Activated CD4-positive, alpha-beta T cell treated with anti-CD3 and anti-CD28 coated beads, Interleukin-2, amount 50 U/mL, for 24 hours (primary cell): ENCODE measurements at places on chromosomes 5 and 9.
A peak's percentile ranks its signal among the peaks of the same experiment; 100 is the strongest.

- DNase-seq = no peak
Measured at GRCh38 chr9:13128266-13128860, 151.1 kb downstream of the MPDZ start.

DNA sequence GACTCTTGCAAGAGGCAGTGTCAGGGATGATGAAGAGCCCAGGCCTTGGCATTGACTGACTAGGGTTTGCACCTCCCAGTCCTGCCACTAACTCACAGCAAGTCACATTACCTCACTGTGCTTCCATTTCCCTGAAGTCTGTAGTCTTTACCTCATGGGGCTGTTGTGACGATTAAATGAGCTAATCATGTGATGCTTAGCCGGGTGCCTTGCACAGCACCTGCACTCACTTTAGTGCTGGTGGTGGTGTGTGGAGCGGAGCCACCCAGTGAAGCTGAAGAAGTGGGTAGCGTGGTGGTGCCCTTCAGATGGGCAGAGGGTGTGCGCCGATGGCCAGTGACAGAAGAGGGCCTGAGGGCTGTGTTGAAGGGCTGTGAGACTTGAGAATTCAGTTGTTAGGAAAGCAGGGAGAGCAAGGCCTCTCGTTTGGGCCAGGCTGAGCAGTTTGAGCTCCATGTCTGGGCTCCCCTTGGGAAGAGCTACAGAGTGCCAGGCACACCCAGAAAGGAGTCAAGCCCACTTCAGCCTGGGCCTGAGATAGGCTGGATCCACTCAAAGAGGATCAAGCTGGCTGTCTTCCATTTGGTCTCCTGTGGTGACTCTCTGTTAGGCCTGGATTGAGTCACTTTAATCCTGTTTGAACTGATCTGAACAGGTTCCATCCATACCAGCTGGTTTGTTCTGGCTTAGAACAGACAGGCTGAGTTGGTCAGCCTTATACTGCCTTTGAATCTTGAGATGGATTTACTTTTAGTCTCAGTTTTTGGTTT lies 42.5 kb downstream of the RALGPS1 start:
- DNase-seq = no peak

- no peak for DNase-seq
Measured at GRCh38 chr5:74623006-74623611, 17.4 kb downstream of the ENC1 start.

GRCh38 chr5:12570688-12571087 lies 666.4 kb upstream of the CTNND2 start:
- DNase-seq = no peak

DNA sequence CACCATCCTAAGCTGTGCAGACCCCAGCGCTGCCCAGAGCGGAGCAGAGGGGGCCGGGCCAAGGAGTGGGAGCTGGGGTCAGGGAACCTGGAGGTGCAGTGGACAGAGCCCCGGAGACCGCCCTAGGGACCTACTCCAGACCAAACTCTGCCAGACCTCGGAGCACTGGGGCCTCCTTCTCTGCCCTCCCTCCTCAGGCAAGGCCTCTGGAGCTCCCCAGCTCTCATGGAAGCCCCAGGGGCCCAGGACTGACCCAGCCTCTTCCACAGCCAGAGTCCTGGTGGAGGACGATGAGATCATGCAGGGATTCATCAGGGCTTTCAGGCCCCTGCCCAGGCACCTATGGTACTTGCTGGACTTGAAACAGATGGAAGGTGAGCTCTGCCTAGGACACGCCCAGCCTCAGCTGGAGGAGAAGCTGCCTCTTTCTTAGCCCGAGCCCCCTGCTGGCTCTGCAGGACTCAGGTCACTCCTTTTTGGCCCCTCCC lies 3.6 kb downstream of the PAEP start:
- DNase-seq = no peak

DNA sequence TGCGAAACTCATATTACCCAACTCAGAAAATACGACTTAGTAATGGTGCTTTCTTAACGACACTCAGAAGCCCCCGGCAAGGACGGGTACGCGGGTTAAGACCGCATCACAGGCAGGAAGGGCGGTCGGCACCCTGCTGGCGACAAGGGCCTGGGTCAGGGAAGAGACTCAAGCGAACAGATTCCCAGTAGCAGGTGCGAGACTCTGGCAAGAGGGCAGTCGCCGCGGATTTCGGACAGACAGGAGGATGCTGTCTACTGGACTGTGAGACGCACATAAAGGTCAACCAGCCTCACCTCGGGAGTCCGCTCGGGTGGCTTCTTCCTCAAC lies 398 bp downstream of the RAPGEF6 start:
- peak; percentile 33 for DNase-seq

DNA sequence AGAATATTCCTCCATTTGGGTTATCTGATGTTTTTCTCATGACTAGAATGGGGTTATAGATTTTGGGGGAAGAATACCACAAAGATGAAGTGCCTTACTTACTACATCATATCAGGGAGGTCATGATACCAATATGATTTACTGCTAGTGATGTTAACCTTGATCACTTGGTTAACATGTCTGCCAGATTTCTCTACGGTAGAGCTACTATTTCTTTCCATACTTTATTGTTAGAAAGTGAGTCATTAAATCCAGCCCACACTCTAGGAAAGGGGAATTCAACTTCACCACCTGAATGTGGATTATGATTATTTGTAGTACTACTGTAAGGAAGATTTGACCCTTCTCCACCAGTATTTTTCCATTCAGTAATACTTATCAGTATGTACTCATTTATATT lies 64.7 kb downstream of the UBE2R2 start:
- no peak for DNase-seq

GRCh38 chr9:126561582-126561981 lies 52.1 kb upstream of the LMX1B start:
- no peak for DNase-seq

DNA sequence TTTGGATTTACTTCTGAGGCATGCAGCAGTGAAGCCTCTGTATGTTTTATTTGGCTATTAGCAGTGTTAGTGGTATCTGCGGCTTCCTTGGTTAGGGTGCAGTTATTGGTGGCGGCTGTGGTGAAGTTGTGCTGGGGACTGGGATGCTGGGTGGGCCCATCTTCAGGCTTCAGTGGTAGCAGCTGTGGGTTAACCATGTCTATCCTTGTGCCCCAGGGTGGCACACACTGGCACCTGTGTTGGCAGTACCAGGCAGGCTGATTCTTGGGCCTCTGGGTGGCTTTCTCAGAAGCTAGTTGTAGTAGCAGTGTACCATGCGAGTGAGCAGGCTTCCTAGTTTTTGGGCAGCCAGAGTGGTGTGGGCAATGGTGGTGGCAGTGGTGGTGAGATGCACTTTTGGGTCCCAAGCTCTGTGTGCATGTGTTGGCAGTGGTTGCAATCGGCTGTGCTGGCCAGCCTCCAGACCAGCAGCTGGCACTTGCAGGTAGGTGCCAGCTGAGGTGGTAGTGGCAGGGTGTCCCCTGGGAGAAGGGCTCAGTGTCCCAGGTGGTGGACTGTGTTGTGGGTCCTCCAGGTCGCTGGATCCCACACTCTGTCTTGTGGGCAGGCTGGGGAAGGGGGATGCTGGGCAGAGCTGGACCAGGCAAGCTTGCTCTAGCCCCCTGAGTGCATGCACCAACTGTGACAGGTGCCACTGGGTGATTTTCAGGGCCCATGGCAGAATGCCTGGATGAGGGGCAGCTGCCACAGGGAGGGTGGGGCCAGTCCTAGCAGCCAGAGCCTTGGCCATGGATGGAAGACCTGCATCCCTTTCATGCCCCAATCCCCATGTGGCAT lies 13.6 kb downstream of the AHRR start:
- no peak for DNase-seq

- DNase-seq = no peak
Measured at GRCh38 chr5:19616701-19617215, 371.2 kb downstream of the CDH18 start.

GRCh38 chr9:126055381-126055985 lies 271.1 kb upstream of the MVB12B start:
- no peak for DNase-seq

GRCh38 chr9:111114486-111114885 lies 76.2 kb upstream of the LPAR1 start:
- DNase-seq = no peak

- DNase-seq = no peak
Measured at GRCh38 chr9:103364753-103365152, 369.6 kb downstream of the CYLC2 start.

DNA sequence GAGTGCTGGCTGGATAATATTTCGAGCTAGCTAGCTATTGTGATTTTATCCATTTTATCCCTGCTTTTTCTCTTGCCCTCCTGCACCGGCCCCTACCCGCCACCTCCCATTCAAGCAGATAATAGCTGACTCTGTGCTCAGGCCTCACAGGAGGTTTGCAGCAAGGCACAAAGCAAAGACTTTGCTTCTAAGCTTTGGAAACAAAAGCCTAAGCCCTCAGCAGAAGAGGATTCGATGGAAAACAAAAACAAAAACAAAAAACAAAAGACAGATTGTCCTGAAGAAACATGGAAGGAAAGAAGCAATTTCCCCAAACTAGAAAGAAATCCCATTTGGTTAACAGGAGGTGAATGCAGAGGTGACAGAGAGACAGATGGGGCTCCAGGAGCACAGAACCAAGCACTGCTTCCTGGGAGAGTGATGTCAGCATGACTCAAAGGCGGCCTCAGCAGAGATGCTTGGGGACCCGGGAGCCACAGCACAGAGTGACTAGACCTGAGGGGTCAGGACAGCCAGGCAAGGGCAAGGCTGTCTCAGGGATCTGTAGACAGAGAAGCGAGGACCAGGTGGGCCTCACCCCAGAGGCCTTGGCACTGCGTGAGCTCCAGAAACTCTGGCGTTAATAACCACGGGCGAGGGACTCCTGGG lies 28.4 kb downstream of the MTX3 start:
- DNase-seq = no peak

- no peak for DNase-seq
Measured at GRCh38 chr9:38106488-38106887, 37.5 kb upstream of the SHB start.

DNA sequence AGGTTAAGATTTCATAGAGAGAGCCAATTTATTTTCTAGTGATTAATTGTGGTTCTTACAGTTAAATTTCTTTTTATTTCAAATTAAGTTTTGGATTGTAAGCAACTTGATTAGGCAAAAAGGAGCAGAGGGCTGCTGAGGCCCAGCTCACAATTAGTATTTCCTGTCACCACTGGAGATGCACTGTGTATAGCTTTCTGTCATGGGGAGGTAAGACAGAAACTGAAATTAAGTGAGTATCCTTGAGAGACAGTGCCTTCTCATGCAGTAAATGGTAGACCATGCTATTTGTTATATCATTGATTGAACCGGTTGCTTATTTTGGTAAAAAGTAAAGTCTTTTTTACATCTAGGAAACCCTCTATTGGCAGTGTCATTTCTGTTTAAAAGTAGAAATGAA lies 190.7 kb downstream of the CCDC171 start:
- DNase-seq = no peak

- no peak for DNase-seq
Measured at GRCh38 chr5:112685931-112686330, 51.8 kb upstream of the APC start.

GRCh38 chr5:150272531-150272930 lies 17.0 kb downstream of the CAMK2A start:
- no peak for DNase-seq

DNA sequence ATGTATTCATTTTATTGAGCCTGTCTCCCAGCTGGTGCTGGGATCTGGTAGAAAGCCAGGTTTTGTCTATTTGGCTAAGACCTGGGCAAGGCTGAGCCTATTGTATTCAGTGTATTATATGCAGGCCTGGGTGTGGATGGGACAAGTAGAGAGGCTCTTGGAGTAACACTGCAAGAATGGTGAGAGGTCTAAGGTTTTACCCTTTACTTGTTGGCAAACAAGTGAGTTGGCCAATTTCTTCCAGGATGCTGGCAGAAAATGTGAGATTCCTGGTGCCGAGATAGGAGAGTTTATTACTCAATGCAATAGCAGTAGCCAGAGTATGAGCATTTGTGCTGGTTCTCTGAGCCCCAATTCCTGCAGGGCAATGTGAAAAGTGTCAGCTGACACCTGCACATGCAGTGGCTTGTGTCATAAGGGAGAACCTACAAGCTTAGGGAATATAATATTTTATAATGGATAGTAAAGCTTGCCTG lies 141.7 kb upstream of the PRLR start:
- no peak for DNase-seq

DNA sequence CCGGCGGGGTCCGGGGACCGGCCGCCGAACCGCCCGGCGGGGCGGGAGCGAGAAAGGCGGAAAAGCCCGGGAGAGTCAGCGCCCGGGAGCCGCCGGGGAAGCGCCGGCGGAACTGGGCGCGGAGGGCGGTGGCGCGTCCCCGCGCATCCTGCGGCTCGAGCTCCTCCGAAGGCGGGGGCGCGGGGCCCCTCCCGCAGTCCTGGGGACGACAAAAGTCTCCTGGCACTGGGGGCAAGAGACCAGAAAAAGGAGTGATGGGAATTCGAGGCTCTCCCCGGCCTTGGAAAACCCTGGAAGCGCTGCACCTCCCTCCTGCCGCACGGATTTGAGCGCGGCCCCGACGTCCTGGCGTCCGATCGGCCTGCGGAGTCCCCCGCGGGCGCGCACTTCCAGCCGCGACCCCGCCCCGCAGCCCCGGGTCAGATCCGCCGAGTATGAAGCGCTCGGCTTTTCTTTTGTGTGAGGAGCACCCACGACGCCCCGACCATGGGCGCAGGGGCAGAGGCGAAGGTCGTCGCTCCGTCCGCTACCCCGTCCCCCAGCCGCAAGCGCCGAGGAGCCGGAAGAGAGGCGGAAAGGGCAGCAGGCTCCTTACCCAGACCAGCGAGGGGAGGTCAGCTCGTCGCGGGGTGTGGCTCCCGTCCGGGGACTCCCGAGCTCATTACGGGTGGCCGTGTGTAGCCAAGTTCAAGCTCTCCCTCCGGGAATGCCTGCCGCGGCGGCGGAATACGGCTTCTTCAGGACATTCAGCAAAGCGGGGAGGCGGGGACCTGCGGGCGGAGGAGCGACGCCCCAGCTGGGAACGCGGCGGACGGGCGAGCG lies at the start of gene EPB41L4A:
Gene EPB41L4A, minus strand, starts transcription at position 114 of the 822 bp plus-strand sequence. CDS start 238 bp downstream, outside the sequence.
- DNase-seq = no peak

DNA sequence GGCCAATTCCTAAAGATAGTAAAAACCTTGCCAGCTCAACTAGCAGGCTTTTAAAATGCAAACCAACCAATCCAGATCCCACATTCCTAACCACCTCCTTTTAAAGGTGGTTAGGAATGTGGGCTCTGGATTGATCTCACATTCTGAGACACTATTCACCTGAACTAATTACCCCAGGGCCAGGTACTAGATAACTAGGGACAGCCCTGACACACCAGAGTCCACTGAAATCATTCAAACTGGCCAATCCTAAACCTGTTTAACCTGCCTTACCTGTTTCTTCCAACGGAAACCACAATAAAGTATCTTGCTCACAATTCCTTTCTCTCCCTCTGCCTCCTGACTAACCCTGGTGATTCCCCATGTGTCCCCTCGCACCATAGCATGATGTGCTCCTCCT lies 168.3 kb upstream of the DMAC1 start:
- no peak for DNase-seq

GRCh38 chr5:176792655-176793342 lies 17.6 kb upstream of the UNC5A start:
- no peak for DNase-seq
